H7 (cell line): ENCODE measurements at places on chromosomes 11 and 22. TPM values are rescaled to one million over a fixed set of nuclear protein-coding genes. Genes with fewer than 3 reads are reported as not detected.

The MMP8 gene
- not detected in 2 replicates for total RNA-seq

The KRTAP5-1 gene
- not detected in 2 replicates for total RNA-seq

The UPK2 gene
- 0.21 TPM in 1 of 2 replicates, not detected in the other for total RNA-seq

The MARK2 gene
- 26.5 and 30.2 TPM in 2 replicates for total RNA-seq

The SCO2 gene
- total RNA-seq = 1.2 TPM in 1 of 2 replicates, not detected in the other

The CDC42EP2 gene
- 0.97 and 1.2 TPM in 2 replicates for total RNA-seq

The MPZL3 gene
- 0.42 and 0.63 TPM in 2 replicates for total RNA-seq

The VPREB1 gene
- not detected in 2 replicates for total RNA-seq

The ART1 gene
- 0.07 TPM in 1 of 2 replicates, not detected in the other for total RNA-seq

The SCGB1D2 gene
- not detected in 2 replicates for total RNA-seq

The PLEKHB1 gene
- total RNA-seq = 2.3 and 5.8 TPM in 2 replicates

The KCTD14 gene
- 13.3 and 17.1 TPM in 2 replicates for total RNA-seq

The TUBA8 gene
- 0.92 and 2.7 TPM in 2 replicates for total RNA-seq

The OR52H1 gene
- 0.30 TPM in 1 of 2 replicates, not detected in the other for total RNA-seq

The C22orf15 gene
- total RNA-seq = 1.8 and 3.7 TPM in 2 replicates

The PRDX5 gene
- 272 and 303 TPM in 2 replicates for total RNA-seq
